ENCODE measurements at places on chromosomes 4 and X.

DNA sequence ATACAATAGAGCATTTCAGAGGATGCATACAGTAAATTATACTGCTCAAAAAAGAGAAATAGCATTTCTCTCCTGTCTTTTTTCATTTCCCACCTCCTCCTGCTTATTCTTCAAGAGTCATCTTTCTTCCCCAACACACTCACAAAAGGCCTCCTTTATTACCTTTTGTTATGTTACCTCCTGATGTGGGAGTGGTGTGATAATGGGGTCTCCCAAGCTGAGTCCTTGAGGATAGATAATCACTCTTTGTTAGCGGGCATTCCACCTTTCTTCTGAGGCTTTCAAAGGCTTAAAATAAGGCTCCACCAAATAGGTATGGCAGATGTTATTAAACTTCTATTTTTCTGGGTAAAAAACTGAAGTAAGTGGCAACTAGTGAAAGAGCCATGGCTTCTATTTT lies 159.8 kb downstream of the CPEB2 start:
- no peak for DNase-seq
- H3K4me1 ChIP-seq = no peaks in the 10 kb centered on the region
- no peak overlapping the region for H3K4me3 ChIP-seq
- H3K27me3 ChIP-seq = no peaks in the 10 kb centered on the region

DNA sequence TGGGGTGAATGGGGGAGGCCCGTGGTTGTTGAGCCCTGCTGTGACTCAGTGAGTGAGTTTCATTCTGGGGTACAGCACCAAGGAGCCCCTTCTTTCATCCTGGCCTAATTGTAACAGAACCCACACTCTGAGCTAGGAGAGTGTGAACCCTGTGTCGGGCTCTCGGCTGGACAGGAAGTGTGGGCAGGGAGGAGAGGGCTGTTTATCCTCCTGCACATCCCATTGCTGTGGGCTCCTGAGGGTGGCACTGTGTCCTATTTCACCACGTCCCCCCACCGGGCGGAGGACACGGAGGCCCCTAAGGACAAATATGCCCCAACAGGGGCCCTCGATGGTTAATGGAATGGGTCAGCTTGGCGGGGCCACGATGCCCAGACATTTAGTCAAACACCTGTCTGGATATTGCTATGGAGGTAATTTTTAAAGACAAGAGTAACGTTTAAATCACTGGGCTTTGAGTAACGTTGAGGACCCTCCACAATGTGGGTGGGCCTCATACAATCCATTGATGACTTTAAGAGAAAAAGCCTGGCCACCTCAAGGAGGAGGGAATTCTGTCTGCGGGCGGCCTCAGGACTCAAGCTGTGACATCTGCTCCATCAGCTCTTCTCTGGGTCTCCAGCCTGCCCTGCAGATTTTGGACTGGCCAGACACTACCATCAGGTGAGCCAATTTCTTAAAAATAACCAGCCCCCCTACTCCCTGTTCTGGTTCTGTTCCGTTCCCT lies 46.1 kb upstream of the SORCS2 start:
- H3K4me3 ChIP-seq = no peak overlapping the region
- no peak for DNase-seq
- no peaks in the 10 kb centered on the region for H3K36me3 ChIP-seq
- no peak overlapping the region for H3K27ac ChIP-seq

DNA sequence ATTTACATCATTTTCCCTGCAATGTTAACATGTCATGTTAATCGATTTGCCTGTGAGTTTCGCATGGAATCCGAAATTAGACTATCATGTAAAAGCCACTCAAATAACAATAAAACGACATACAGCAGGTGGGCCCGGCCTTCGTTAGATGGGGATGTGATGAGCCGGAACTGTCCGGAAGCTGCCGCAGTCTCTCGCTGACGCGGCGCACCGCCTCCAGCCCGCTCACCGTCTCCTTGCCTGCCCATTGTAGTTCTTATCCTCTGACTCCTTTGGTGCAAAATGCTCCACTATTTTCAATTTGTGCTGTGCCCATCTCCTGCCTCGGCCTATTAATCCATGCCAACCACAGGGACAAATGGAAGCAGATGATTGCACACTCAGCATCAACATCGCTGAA lies 877.5 kb upstream of the TENM3 start:
- no peaks in the 10 kb centered on the region for H3K36me3 ChIP-seq
- H3K4me3 ChIP-seq = no peak overlapping the region
- DNase-seq = peak; percentile 54
- no peak overlapping the region for H3K27ac ChIP-seq
- no peaks in the 10 kb centered on the region for H3K27me3 ChIP-seq

GRCh38 chr4:33961761-33962160 lies 2282.6 kb downstream of the ARAP2 start:
- no peak overlapping the region for H3K27ac ChIP-seq
- H3K36me3 ChIP-seq = no peaks in the 10 kb centered on the region
- H3K4me1 ChIP-seq = no peaks in the 10 kb centered on the region

DNA sequence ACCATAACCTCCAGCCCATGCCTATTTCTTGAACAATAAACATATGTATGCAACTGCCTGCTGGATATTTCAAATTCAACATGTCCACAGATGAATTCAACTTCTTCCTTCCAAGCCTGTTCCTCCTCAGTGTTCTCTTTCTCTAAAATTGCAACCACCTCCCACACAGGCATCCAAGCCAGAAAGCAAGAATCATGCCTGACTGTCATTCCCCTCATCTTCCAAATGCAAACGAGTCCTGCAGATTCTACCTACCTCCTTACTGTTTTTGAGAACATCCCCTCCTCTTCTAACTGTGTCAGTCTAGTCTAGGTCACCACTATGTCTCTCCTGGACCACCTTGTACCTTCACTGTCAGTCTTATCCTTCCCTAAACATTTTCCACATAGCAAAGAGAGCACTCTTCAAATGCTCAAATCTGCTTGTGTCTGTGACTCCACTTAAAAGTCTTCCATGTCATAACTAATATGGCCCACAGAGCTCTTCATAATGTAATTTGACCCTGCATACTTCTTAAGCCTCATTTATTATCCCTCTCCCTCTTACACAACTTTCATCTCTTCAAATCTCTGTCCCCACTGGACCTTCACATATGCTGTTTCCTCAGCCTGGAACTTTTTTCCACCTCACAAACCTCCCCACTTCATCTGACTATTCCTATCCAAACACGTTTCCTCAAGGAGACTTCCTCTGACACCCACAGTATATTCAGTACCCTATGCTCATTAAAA lies 25.7 kb downstream of the MAPK10 start:
- H3K4me1 ChIP-seq = no peaks in the 10 kb centered on the region
- H3K36me3 ChIP-seq = no peaks in the 10 kb centered on the region
- no peak overlapping the region for H3K4me3 ChIP-seq

DNA sequence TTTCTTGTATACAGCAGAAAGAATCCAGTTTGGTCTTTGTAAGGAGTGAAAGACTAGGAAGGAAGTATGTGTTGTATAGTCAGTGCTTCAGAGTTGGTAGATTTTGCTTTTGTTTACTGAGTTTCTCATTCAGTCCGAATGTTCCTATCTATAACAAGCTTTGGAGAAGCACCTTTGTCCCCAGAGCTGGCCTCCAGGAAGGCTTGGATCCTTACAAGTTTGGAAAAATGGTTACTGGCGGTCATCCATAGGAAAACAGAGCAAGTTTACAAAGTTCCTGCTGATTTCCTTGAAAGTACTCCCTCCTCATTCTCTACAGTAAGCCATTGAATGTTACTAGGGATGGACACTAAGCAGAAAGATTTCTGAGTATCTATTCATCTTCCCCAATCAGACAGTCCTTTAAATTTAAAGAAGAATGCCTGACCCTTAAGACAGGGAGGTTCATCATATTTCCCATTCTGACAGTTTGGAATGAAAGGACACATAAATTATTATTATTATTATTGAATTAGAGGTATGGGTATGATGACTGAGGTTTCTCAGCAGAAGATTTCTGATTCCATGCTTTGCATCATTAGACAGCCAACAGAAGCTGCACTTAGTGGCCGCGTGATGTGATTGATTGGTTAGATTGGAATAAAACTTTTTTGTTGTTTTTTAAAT lies 35.8 kb downstream of the FAT4 start:
- no peak overlapping the region for H3K27ac ChIP-seq
- H3K4me1 ChIP-seq = no peaks in the 10 kb centered on the region
- no peak overlapping the region for H3K4me3 ChIP-seq
- no peaks in the 10 kb centered on the region for H3K36me3 ChIP-seq
- H3K27me3 ChIP-seq = no peaks in the 10 kb centered on the region

GRCh38 chr4:71472946-71473345 lies 134.1 kb downstream of the SLC4A4 start:
- no peaks in the 10 kb centered on the region for H3K27me3 ChIP-seq
- H3K27ac ChIP-seq = no peak overlapping the region
- H3K36me3 ChIP-seq = no peaks in the 10 kb centered on the region
- no peak for DNase-seq

DNA sequence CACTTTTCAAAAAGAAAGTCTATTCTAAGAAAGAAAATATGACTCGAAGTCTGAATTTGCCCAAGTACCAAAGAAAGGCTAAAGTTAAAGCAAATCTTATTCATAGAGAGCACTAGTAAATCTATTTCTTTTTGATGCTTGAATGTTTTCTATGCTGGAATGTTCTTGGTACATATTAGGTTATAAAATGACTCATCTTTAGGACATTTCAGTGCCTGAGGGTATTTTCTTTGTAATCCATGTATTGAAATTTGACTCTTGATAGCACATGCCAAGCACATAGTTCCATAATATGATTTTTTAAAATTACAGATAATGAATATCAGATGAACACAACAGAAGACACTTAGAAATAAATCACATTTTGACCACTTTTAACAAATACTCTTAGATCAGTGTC lies 232.8 kb downstream of the TRIML1 start:
- H3K27ac ChIP-seq = no peak overlapping the region
- no peak for DNase-seq
- H3K27me3 ChIP-seq = no peaks in the 10 kb centered on the region
- H3K4me3 ChIP-seq = no peak overlapping the region

DNA sequence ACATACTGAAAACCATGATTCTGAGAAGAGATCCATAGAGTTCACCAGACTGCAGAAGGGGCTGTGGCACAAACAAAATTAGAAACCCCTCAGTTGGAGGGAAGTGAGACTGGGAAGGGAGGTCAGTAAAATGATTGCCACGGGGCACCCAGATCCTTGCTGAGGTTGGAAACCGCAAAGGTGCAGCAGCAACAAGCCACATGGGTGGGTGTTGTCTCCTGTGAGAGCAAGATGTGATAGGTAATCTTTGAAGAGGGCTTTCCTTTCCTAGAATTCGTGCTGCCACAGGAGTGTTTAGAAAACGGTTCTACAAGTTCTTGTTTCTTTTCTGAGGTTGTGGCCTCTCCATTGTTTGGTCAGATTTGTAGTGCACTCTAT lies 85.5 kb downstream of the NFKB1 start:
- no peak overlapping the region for H3K4me3 ChIP-seq
- H3K36me3 ChIP-seq = peaks cover 22% of the 10 kb centered on the region
- DNase-seq = no peak
- no peaks in the 10 kb centered on the region for H3K27me3 ChIP-seq

- H3K36me3 ChIP-seq = no peaks in the 10 kb centered on the region
- H3K4me1 ChIP-seq = no peaks in the 10 kb centered on the region
- H3K4me3 ChIP-seq = no peak overlapping the region
- H3K27ac ChIP-seq = no peak overlapping the region
Observed at GRCh38 chr4:103144926-103145325, 45.3 kb upstream of the BDH2 start.

GRCh38 chr4:107930821-107931774 lies at the start of gene CYP2U1:
TSS of gene CYP2U1 (plus strand) at chr4:107931549. CDS start at chr4:107931644, 95 bp downstream.
- H3K4me3 ChIP-seq = peak within 1 kb of the TSS; percentile 67
- peak within 1 kb of the TSS; percentile 73 for H3K27ac ChIP-seq
- peaks cover 14% of the 10 kb centered on the region for H3K4me1 ChIP-seq
- H3K36me3 ChIP-seq = no peaks in the 10 kb centered on the region
- H3K27me3 ChIP-seq = no peaks in the 10 kb centered on the region

DNA sequence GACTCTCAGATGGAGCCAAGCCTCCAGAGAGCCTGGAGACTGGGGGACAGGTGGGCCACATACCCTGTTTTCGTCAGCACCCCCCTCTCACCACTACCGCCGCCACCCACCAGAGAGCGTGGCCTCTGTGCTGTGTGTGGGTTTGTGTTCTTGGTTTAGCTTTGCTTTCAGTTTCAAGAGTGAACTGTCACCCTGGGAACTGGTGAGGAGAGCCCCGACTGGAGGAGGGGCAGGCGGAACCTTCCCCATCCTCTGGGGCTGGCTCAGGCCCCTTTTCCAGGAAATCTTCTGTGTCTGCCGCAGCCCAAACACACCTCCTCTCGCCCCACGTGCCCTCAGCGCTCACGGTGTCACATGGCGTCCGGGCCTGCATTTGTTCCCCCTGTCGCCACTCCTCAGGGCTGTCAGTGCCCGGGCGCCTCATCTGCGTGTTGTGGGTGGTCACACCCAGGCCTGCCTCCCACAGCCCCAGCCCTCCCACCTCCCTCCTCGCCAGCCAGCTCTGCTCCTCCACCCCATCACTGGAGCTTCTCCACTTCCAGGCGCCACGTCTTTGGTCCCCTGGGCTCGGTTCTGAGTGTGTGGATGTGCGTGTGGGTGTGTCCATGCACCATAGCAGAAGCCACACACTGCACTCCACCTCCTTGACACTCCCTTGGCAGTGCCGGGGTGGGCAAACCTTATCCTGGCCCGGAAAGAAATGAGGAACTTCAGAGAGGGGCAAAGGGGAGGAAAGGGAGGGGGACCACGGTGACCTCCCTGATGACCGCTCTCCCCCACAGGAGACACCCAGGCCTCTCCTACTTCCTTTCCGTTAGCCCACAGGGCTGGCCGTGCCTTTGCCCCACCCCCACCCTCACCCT lies 27.8 kb downstream of the ELF4 start:
- no peaks in the 10 kb centered on the region for H3K27me3 ChIP-seq
- H3K4me3 ChIP-seq = peak overlapping the region; percentile 30
- peak; percentile 68 for DNase-seq
- peaks cover 40% of the 10 kb centered on the region for H3K4me1 ChIP-seq
- peak overlapping the region; percentile 81 for H3K27ac ChIP-seq

DNA sequence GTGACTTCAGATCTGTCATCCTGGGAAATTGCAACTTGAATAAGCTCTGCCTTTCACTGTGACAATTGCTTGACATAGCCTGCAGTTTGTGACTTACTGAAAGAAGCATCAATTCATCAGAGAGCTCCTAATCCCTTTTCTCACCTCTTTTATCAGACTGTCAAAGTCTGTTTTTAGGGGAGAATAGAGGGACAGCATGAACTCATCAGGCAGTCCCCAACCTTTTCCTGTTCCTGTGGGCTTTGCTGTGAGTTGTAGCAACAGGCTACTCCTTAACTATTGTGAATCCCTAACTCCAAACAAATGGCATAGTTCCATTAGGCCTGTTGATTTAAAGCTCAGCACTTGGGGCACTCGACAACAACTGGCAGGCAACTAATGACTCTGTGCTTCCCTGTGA lies 64.9 kb downstream of the DOCK11 start:
- H3K27me3 ChIP-seq = no peaks in the 10 kb centered on the region
- no peak for DNase-seq
- H3K36me3 ChIP-seq = no peaks in the 10 kb centered on the region

- H3K27ac ChIP-seq = no peak overlapping the region
- no peaks in the 10 kb centered on the region for H3K27me3 ChIP-seq
- peak; percentile 32 for DNase-seq
- H3K4me1 ChIP-seq = no peaks in the 10 kb centered on the region
- no peaks in the 10 kb centered on the region for H3K36me3 ChIP-seq
Observed at GRCh38 chr4:187606581-187606980, 389.0 kb upstream of the ZFP42 start.

- no peaks in the 10 kb centered on the region for H3K36me3 ChIP-seq
- no peak overlapping the region for H3K4me3 ChIP-seq
- peaks cover 16% of the 10 kb centered on the region for H3K4me1 ChIP-seq
- no peaks in the 10 kb centered on the region for H3K27me3 ChIP-seq
Observed at GRCh38 chrX:7119950-7120877, 27.3 kb upstream of the STS start.

- no peak overlapping the region for H3K27ac ChIP-seq
- DNase-seq = no peak
- H3K36me3 ChIP-seq = peaks cover 73% of the 10 kb centered on the region
- H3K4me1 ChIP-seq = peaks cover 7% of the 10 kb centered on the region
- no peaks in the 10 kb centered on the region for H3K27me3 ChIP-seq
Observed at GRCh38 chr4:1333256-1333655, 13.8 kb upstream of the UVSSA start.

Data from upper lobe of left lung (tissue), 6 donors.